ENCODE measurements at places on chromosomes 16 and 17.

DNA sequence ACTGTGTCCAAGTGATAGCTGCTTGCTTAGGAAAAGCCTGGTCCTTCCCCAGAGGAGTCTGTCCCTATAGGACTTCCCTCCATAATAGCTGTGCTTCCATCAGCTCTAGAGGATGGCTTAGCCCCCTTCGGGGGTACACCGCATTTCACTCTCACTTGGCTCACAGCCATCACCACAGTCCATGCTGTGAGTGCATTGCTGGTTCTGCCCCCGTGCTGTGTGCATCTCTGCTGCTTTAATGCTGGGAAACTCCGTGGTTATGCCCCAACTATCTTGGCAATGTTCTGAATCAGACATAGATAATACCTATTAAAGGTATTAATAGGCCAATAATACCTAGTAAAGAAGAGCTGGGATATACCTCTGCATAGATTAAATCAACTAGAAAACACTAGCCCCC, 58.3 kb downstream of the SIAH1 start:
- no peak for DNase-seq

GRCh38 chr17:65902831-65903522, 289.0 kb downstream of the CEP112 start:
- no peak for DNase-seq

DNA sequence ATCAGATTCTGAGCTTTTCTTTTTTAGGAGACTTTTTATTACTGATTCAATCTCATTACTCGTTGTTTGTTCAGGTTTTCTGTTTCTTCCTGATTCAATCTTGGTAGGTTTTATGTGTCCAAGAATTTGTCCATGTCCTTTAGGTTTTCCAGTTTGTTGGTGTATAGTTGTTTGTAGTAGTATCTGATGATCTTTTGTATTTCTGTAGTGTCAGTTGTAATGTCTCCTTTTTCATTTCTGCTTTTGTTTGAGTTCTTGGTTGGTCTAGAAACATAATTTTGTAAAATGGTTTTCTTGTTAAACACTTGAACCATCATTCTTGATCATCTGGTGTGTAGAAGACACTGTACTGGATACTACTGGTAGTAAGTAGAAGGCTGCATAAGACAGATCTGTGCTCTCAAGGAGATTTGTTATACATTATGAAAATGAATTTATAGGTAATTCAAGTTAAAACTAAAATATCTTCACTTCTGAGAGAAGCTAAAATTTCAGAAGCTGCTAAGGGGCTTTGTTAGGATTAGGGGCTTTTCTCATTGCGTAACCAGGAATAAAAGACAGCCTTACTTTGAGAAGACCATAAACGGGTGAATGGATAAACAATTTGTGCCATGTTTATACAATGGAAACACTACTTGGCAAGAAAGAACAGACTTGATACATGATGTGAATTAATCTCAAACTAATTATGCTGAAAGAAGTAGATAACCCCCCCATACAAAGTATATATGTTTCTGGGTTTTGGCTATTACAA, 44.0 kb downstream of the NSRP1 start:
- no peak for DNase-seq

GRCh38 chr16:55003306-55003705, 72.6 kb downstream of the IRX5 start:
- no peak for DNase-seq
